Uterus (tissue), 4 donors: ENCODE measurements at places on chromosomes 2 and 18. TPM values are rescaled to one million over a fixed set of nuclear protein-coding genes. Genes with fewer than 3 reads are reported as not detected.

DNA sequence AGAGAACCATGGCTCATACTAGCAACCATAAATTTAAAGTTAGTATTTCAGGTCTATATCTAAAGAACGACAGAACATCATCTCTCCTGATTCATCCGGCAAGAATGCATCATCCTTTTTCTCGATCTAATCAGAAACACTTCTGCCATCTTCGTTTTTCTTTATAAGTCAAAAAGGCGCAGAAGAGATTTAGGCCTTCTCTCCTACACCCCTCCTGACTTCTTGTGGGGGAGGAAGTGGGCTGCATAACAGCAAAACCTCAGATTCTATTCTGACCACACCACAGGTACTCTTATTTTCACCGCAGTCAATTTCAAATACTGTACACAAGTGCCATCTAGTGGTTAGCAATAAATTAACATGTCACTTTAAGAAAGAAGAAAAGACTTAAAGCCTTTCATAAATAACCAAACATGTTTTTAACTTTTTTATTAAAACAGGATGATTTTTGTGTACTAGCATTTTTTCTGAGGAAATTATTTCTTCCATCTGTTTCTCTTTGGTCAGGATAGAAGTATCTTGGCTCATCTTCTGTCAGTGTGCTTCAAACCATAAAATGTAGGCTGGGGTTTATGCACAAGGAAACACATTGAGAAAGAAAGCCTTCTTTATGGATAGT is 48.4 kb upstream of the PIK3C3 start:
- DNase-seq, result no peak

MREG gene
- 5.0 TPM for total RNA-seq

DNA sequence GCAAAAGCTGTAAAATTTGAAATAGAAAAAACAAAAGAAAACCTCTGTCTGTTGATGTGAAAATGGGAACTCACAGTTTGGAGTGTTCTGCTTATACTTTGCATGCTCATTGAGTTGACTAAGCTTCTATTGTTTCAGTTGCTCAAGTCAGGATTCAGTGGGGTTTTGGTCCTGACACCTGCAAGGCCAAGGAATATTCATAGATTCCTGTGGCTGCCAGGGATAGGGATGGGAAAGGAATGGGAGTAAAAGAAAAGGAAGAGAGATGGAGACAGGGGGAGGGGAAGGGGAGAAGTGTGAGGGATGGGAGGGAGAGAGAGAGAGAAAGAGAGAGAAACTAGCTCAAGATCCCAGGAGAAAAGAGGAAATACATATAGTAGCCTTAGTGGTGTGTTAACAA is 1.3 kb downstream of the CPS1 start:
- no peak for DNase-seq

SLC25A12 gene
- 28.7 TPM for total RNA-seq

CHRNG gene
- not detected for total RNA-seq

DNA sequence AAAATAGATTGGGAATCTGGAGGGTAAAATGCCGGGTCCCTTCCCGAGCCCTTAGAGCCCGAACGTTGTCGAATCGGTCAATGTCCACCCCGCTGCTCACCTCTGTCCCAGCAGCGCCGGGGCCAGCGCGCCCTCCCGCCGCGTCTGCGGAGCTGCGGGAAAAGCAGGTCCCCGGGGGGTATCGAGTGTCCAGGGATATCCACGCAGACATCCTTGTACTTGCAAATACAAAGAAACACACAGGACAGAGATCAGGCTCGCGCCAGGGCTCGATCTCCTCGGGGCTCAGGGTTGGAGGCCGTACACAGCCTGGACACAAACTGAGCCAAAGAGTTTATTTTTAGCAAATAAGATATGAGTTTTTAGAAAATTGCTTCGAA is 2.3 kb upstream of the GATA6 start:
- DNase-seq, result no peak

DNA sequence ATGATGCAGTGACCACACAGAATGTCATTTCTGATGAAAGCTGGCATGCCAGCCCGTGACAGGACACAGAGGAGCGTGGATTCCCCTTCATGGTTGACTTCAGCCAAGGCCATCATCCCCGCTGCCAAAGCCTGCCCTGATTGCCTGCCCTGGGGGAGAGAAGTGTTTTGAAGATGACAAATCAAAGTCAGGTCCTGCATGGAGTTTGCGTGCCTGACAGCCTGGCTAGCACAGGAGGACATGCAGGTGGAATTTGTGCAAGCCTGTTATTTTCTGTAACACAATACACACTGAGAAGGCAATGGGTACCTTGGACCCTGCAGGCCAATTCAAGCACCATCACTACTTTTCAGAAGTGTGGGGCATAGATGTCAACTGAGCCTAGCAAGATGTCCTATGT is 5.4 kb upstream of the IL1R2 start:
- DNase-seq, result no peak

DNA sequence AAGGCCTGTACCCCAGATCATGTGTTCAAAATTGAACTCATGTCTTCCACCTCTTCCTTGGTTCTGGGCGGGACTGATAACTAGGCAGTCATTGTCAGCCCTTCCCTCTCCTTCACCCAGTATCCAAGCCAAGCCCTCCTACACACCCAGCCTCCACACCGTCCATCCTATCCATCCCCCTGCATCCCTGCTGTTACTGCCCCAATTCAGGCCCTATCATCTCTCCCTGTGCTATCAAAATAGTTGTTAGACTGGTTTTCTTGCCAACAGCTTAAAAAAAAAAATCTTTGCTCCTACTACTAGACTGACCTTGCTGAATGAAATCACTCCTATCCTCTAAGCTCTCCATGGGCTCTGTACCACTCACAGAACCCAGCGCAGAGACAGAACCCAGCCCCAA is 32.8 kb downstream of the TGFA start:
- DNase-seq, result no peak

GRCh38 chr2:54569745-54570301 is 113.7 kb downstream of the SPTBN1 start:
- no peak for DNase-seq

DNA sequence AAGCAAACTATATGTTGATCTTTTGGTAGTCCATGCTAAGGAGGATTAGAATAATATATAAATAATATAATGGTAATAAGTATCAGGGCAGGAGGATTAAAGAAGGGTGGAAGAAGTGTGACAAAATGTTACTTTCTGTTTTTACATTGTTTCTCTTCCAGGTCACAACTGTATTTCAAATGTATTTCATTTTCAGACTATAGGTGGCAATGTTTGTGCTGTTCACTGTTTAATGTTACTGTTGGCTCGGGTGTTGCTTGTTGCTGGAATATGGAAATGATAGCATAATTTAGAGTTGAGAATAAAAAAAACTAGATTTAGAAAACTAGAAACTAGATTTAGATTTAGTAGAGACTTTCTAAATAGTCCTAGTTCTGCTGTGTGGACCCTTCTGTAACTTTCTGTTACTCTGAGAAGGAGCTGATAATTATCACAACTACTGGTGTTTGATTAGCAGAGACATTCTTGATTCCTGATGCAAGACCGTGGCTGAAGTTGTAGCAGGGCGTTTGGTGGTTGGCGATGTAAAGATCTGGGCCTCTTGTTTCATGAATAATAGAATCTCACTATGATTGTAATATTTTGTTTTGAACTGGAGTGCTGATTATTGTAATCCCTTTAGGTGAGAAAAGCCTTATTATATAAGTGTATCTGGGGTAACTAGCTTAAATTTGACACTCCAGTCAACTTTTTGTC is 7.9 kb downstream of the NEDD4L start:
- DNase-seq, result no peak

SULT1C2 gene
- total RNA-seq, result 2.8 TPM

ATP6V1B1 gene
- total RNA-seq, result 3.7 TPM

- DNase-seq, result no peak
Observed at GRCh38 chr18:6666012-6666685, 63.4 kb upstream of the ARHGAP28 start.

DNA sequence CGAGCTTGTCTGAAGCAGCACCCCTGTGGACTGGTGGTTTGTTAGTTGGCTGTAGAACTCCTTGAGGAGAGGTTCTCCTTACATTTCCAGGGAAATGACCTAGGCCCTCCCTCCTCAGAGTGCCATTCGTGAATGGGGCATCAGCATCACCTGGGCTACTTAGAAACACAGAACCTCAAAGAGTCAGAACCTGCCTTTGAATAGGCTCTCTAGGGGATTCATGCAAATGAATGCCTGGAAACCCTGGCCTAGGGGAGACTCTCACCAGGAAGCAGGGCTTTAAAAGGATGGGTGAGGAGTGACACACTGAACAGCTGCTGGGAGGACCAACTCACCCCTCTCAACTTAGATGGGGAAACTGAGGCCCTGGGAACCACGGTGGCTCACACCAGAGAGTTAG is 2.1 kb upstream of the MOCOS start:
- DNase-seq, result no peak

ZAP70 gene
- total RNA-seq, result 3.3 TPM

FAM98A gene
- total RNA-seq, result 19.7 TPM

SP5 gene
- not detected for total RNA-seq

GRCh38 chr18:42707080-42707479 is 408.4 kb downstream of the RIT2 start:
- DNase-seq, result no peak

ANKRD29 gene
- 17.6 TPM for total RNA-seq

MYOM1 gene
- total RNA-seq, result 15.8 TPM

DNA sequence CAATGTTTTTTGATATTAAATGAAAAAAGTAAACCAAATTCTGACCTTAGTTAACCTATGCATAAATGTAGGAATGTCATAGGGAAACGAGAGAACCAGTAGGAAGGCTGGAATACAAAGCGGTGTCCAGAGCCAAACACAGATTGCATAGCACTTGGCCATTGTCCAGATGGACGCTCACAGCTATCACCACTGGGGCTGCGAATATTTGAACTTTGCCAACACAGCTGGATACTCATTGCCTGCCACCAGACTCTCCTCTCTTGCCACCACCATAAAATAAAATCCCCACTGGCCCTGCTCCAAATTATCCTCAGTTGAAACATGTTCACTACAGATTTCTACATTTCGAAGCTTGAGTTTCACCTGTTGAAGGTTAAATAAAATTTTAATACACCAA is 159.3 kb upstream of the GULP1 start:
- DNase-seq, result no peak

DNA sequence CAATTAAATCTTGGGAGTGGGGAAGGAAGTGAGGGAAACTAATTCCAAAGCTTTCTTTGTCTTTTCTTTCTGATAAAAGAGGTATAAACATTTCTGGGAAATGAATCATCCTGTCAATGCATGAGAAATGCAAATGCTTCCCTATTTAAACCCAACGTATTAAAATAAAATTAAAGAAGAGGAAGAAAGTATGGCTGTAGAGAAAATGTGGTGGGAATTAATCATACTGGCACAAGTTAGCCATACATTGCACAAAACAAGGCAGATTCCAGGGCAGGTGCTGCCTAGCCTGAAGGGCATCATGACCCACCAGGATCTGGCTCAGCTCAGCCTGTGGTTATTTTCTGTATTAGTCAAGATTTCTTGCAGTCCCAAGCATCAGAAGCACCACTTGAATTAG is 338.0 kb downstream of the NYAP2 start:
- DNase-seq, result no peak

MALT1 gene
- total RNA-seq, result 31.4 TPM

- no peak for DNase-seq
Observed at GRCh38 chr2:106197878-106198277, 3.8 kb upstream of the UXS1 start.

DES gene
- total RNA-seq, result 578 TPM

DNA sequence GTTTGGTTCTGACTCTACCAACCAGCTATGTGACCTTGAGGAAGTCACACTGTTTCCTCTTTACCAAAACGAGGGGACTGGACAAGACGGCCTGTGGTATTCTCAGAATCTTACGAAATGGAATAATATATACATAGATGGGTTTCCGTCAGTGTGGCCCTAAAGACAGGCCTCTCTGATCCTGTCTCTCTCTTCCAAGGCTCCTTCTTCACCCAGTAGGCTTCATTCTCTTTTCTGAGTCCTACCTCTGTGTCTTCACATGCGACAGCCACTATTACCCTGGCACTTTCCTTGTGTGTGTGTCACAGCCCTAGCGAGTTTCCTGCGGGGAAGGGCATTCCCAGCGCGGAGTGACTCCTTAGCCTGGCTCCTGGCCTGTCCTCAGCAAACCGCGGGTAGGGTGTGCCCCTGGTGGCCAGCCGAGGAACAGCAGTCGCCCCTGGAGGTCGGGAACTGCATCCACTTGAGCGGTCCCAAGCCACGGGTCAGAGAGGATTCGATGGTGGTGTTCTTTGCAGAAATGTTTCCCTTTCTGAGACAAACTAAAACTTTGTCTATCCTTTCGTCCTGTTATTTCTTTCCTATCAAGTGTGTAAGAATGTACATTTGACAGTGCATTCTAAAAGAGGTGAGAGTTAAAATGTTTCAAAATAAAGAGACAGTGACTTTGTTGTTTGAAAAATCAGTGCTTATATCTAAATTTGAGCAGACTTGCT is 63.3 kb downstream of the RAB31 start:
- peak; percentile 82 for DNase-seq

RASGRP3 gene
- 5.1 TPM for total RNA-seq

DNA sequence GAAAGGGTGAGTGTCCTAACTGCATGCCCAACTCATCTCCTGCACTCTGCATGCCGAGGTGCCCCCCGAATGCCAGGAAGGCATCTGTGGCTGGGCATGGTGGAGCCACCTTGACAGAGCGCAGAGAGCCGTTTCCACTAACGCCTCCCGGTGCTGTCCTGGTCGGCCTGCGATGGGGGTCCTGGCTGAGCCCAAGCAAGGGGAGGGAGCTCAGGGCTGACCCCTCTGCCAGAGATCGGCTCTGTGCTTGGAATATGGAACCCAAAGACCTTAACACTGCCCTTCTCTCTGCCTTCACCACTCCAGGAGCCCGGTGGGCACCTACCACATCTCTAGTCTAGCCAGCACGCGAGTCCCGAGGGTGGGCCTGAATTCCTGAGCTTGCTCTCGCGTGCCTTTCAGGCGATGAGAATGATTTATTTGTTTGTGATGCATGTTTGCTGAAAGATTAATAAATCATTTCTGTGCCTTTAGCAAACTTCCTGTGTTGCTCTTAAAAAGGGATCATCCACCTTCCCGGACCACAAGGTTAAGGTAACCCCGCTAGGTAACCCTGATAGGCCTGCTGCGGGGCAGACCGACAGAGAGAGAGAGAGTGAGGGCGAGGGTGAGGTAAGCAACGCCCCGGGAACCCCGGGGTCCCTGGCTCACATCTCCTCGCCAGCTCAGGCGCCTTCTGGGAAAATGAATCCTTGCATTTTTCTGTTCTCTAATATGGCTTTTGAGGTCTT is 35.3 kb downstream of the PDIA6 start:
- no peak for DNase-seq

OSBPL6 gene
- 1.8 TPM for total RNA-seq

ASNSD1 gene
- total RNA-seq, result 65.0 TPM

BUB1 gene
- 0.67 TPM for total RNA-seq

GRCh38 chr18:58447402-58448095 is 181.3 kb downstream of the ALPK2 start:
- DNase-seq, result peak; percentile 63

DNA sequence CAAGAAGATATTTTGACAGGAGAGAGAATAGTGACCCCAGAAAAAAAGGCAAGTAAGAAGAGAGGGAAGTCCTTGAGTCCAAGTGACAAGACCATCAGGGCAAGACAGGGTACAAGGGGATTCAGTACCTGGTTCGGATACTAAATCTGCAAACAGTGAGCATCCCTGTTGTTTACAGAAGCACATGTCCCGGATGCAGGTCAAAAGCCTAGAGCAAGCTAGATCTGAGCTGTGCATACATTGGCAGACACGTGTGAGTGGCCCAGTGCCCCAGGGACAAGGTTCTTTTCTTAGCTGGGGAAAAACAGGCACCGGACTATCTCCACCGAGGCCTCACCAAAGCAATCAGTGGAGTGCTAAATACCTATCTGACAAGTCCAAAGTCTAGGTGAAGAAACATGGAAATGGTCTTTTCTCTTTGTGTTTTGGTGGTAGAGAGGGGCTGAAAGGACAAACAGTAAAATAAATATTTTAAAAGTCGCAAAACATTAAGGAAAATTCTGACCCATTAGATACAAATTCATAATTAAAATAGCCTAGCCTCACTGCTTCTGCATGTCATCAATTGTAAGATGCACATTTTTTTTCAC is 165.2 kb downstream of the SUCLG1 start:
- no peak for DNase-seq
